ENCODE measurements at places on chromosomes 3 and 15.

GRCh38 chr3:82641701-82642100 is 880.3 kb upstream of the GBE1 start:
- no peak for DNase-seq

- DNase-seq = no peak
Measured at GRCh38 chr15:83100097-83100646, 7.3 kb upstream of the TM6SF1 start.

- no peak for DNase-seq
Measured at GRCh38 chr3:7710284-7710683, 791.3 kb upstream of the LMCD1 start.

- DNase-seq = no peak
Measured at GRCh38 chr3:177287231-177287630, 89.9 kb upstream of the TBL1XR1 start.

- no peak for DNase-seq
Measured at GRCh38 chr3:4078903-4079302, 224.3 kb upstream of the SETMAR start.

DNA sequence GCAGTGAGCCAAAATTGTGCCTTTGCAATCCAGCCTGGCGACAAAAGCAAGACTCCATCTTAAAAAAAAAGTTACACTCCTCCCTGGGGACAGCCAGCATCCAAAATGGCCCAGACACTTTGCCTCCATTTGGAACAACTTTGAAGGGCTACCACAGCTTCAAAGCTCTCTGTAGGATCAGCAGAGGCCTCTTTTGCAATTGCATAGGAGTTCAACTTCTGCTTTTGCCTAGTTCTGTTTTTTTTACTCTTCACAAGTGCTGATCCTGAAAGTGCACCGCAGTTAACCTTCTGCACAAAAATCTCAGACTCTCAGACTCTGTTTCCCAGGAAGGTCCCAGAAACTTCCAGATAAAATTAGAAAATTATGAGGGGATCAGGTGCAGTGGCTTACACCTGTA is 25.2 kb upstream of the SLC4A7 start:
- DNase-seq = no peak

DNA sequence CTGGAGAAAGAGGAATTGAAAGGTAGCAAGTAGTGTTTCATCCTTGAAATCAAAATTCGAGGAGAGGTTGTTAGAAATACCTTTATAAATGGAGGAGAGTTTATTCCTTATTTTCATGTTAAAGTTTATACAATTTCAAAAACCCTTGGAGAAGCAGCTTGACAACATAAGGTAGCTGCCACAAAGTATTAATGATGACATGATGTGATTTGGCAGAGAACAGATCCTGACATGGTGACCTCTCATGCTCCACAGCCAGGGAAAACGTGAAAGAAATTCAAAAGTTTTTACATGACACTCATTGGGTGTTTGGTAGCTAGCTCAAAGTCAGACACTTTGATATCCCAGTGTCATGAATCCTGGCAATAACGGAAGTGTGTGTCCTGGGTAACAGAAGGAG is 320.8 kb downstream of the GBE1 start:
- DNase-seq = no peak

- DNase-seq = no peak
Measured at GRCh38 chr3:110430146-110430545, 641.5 kb upstream of the NECTIN3 start.

DNA sequence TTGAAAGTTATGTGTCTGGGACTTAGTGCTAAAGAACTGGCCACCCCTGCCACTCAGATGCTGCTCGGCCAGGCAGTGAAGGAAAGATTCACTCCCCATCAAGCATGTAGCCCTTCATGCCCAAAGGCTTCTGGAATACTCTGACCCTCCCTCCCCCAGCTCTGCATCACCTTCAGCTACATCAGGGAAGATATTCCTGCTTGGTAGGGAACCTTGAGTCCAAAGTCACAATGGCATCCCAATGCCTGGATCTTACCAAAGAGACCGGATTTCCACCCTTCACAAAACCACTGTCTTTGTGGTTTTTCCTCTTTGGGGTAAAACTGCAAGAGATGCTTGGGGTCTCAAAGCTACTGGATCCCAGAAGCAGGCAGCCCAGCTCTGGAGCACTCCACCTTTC is 18.2 kb upstream of the BCL2A1 start:
- no peak for DNase-seq

- DNase-seq = no peak
Measured at GRCh38 chr15:51105430-51106016, 10.8 kb upstream of the TNFAIP8L3 start.

- no peak for DNase-seq
Measured at GRCh38 chr15:86165265-86166211, 85.9 kb downstream of the AGBL1 start.

DNA sequence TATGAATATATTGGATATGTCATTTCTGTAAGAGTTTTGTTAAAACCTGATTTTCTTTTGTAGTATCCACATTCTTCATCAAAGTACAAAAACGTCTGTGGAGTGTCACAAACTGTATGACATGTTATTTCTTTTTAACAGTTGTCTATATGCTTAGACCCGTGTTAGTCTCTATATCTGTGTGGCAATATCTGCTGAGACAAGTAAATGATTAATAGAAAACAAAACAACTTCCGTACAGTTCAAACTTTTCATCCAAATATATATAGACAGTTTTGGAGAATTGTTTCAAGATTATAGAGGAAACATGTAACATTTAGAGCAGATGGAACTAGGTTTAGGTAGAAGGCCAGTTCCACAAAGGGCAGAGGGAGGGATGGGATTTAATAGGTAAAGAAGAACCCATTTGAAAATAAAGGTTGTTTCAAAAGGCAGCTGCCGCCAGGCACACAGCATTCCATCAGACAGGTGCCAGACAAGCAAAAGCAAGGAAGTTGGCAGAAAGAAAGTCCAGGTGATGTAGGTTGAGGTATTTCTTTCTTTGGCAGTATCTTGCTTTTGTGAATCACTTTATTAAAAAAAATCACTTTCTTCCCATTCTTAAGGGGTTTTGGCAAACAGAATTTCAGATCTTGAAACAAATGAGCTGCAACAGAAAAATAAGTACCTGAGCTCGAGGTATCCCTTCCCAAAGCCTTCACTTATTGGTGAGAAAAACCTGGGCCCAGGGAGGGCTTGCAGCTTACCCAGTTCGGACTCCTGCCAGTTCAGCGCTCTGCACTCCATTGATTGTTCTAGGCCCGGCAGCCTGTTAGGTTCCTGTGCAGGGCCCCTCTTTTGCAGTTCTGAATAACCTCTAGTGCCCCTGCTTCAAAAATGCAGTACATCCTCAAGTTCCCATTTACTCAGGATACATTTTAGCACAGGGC is 49.0 kb downstream of the LRRN1 start:
- DNase-seq = no peak

- no peak for DNase-seq
Measured at GRCh38 chr3:18501679-18502343, 76.7 kb upstream of the SATB1 start.

DNA sequence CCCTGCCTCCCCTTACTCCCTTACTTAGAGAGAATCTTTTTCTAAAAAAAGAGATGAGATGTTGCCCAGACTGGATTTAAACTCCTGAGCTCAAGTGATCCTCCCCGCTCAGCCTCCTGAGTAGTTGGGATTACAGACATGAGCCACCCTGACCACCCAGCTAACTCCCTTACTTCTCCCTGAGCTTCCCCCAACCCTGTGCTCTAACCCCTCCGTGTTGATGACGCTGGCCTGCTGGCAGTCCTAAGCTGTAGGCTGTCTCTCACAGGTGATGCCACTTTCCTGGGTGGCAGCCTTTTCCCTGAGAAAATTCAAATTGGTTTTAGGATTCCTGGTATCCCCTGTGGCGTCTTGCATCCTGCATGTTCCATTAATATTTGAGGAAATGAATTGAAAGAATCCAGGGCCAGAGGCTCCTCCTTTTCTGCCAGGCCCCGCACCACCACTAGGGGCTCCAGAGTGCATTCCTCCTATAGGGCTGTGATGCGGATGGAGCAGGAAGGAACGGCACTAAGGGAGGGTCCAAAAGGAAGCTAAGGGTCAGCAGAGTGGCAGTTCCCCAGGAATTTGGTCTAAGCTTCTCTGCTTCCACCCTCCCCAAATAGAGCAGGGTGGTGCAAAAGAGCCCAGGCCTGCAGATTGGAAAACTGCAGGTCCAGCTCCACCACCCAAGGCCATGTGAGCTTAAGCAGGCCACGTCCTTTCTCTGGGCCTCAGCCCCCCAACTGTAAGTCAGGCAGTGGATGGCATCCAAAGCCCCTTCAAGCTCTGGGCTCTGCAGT is 101.1 kb downstream of the DAPK2 start:
- no peak for DNase-seq

DNA sequence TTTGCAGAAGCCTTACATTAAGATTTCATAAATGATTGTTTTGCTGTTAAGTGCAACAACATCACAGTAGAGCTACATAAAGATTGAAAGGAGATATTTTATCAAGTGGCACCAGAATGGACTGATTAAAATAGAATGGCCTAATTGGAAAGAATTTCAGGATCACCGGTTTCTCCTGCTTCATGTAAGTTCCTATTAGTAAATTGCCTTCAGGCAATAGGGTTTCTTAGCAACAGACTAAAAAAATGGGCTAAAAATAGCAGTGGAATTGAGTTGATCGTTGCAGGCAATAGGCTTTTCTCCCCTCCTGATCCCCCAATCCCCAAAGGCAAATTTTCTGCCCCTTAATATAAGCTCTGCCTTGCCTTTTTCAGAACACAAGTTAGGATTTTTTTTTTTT is 917 bp downstream of the LNP1 start:
- DNase-seq = no peak

GRCh38 chr15:68275165-68275746 is 2.3 kb upstream of the FEM1B start:
- no peak for DNase-seq

DNA sequence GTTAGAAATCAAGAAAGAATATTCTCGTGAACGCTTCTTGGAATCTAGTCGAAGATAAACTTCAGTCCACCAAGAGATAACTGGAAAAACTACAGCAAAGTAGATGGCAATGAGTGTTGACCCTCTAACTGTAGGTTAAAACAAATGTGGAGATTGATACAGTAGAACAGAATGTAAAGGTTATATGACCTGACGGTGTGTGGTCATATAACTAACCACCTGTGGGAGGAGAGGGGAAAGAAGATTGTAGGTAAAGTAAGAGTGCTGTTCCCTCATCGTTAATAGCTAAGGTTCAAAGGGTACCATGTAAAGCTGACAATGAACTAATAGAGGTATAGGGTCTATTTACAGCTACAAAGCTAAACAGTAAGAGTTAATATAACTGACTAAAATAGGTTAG is 52.6 kb downstream of the PDE8A start:
- no peak for DNase-seq

DNA sequence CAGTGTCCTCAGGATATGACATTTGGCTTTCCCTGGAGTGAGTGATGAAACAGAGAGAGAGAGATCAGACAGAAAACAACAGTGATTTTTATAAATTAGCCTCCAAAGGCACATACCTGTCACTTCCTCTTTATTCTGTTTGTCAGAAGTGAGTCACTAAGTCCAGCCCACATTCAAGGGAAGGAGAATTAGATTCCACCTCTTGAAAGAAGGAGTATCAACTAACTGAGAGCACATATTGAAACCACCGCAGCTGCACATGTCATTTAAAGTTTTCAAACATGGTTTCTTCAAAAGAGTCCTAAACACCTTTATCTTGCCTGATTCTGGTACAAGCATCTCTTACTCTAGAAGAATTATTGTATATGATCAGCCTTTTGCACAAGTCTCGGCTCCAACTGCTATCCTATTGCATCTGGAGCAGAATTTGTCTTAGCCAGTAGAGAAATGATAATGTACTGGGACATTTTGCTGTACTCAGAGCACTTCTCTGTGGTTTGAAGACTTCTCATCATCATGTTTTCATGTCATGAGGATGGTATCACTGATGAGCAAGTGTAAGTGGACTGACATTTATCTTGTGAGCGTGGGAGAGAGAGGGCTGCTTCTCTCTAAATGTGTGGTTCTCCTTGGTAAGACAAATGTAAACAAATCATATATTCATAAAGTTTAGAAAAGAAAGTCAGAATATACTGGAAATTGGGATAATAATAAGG is 338.9 kb upstream of the CFAP20DC start:
- no peak for DNase-seq

DNA sequence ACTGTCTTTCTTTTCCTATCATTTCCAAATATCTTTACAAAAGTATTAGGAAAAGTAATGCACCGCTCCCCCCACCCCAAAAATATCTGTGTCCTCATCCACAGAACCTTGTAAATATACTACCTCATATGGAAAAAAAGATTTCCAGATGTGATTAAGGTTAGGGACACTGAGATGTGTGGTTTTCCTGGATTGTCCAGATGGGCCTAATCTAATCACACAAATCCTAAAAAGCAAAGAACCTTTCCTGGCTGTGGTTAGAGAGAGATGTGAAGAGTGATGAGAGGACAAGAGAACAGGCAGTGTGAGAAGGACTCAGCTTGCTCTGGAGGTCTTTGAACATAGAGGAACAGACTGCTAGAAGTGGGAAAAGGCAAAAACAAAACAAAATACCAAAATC is 77.7 kb downstream of the ROBO1 start:
- DNase-seq = no peak

DNA sequence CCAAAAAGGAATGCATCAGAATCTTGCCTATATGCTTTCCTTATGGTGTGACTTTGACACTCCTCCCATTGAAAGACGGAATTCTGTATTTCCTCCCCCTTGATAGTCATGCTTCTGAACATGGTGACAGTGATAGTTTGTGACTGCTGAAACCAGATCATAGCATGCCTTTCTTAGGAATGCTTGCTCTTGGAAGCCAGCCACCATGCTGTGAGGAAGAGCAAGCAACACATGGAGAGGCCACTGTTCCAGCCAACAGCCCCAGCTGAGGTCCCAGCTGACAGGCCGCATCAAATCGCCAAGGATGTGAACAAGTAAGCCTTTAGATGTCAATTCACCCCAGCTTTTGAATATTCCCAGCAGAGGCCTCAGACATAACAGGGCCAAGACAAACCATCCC is 100.1 kb downstream of the IGF2BP2 start:
- DNase-seq = no peak

DNA sequence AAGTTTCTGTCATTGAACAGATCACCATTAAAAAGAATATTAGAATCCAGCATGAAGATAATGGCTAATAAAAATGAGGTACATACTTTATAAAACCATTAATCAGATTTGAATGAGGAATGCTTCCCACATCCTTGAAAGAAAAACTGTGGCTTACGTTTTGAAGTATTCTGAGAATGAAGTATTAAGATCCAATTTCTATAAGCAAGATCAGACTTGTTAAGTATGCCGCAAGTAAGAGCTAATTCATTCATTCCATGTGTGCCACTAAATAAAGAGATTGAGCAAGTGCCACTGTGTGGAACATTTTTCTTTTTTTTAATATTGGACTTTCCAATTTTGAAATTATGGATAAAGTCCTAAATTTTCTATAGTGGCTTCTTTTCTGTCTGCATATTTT is 30.6 kb downstream of the NMD3 start:
- no peak for DNase-seq

- no peak for DNase-seq
Measured at GRCh38 chr3:59426821-59427565, 377.2 kb upstream of the CFAP20DC start.

GRCh38 chr15:100454148-100454547 is 74.6 kb downstream of the CERS3 start:
- DNase-seq = no peak

- no peak for DNase-seq
Measured at GRCh38 chr3:145798007-145798406, 363.0 kb downstream of the PLOD2 start.
